ENCODE measurements at places on chromosomes 13 and 19.

DNA sequence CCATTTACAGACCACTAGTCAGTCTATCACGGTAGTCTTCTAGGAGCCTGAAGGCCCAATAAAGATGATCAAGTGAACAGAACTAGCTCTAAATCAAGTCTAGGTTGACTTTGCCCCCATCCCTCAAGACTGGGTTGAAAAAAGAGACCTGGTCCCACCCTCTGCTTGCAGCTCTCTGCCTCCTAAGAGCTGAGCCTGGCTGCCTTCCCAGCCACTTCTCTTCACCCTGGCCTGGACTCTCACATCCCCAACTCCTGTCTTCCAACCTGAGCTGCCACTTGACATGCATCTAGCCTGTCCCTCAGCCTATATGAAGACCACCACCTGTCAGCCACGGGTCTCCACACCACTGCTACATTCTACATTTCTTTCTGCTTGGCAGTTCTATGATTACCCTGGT, 99.6 kb downstream of the FOXO1 start:
- H3K36me3 ChIP-seq: no peaks in the 10 kb centered on the region
- DNase-seq: no peak
- peaks cover 79% of the 10 kb centered on the region for H3K4me1 ChIP-seq
- H3K27ac ChIP-seq: peak overlapping the region; percentile 75
- H3K4me3 ChIP-seq: no peak overlapping the region
- no peaks in the 10 kb centered on the region for H3K27me3 ChIP-seq

DNA sequence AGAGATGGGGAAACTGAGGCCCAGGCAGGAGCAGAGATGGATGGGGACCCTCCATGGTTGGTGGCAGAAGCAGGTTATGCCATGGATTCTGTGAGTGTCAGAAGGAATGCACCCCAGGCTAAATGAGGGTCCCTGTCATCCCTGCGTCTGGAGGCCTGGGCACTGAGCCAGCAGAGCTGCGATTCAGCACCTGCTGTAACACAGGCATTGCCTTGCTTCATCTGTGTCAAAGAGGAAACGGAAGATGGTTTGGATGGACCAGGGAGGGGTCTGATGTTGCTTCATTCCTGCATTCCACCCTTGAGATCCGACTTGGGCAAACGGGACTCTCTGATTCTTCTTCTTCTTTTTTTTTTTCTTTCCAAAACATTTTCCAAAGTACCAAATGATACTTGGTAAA, 1.2 kb downstream of the C5AR1 start:
- peaks cover 5% of the 10 kb centered on the region for H3K4me1 ChIP-seq
- no peak overlapping the region for H3K27ac ChIP-seq
- peaks cover 19% of the 10 kb centered on the region for H3K27me3 ChIP-seq

DNA sequence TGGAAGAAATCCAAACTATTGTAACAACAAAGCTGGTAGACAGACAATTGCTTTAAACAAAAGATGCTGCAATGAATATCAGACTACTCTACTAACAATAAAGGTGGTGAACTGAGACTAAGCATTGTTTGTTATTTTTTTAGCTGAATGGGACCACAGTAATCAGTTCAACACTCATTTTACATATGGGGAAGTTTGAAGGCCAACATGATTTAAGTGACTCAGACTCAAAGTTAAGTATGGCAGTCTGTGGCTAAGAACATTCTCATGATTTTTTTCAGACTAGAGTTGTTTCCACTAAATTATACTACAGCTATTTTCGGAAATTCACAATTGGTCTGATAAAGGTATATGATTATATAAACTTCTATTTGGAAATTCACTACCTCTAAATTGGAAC, 10.4 kb downstream of the EXOSC8 start:
- no peaks in the 10 kb centered on the region for H3K27me3 ChIP-seq
- H3K4me3 ChIP-seq: no peak overlapping the region
- H3K4me1 ChIP-seq: peaks cover 10% of the 10 kb centered on the region
- H3K36me3 ChIP-seq: peaks cover 66% of the 10 kb centered on the region

DNA sequence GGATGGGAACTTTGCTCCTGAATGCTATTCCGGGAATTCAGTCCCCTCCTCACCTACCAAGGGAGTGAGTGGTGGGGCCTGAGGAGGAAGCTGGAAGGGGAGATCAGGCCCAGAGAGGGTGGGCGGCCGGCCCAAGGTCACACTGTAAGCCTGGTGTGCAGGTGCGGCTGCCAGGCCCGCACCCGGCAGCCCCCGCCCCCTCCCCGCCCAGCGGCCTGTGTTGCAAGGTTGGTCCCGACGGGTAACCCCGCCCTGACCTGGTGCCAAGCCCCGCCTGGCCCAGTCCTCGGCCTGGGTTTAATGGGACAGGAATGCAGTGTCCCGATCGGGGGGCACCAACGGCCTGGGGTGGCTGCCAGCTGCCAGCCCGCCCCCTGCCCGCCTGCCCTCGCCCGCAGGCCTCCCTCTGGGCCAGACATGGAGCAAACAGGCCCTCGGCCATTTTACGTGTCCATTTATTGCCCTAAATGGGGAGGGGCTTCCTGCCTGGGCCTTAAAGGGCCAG, 5.5 kb downstream of the ZBTB7A start:
- H3K36me3 ChIP-seq: no peaks in the 10 kb centered on the region
- H3K4me1 ChIP-seq: peaks cover 24% of the 10 kb centered on the region
- H3K27ac ChIP-seq: no peak overlapping the region
- no peaks in the 10 kb centered on the region for H3K27me3 ChIP-seq
- H3K4me3 ChIP-seq: no peak overlapping the region

DNA sequence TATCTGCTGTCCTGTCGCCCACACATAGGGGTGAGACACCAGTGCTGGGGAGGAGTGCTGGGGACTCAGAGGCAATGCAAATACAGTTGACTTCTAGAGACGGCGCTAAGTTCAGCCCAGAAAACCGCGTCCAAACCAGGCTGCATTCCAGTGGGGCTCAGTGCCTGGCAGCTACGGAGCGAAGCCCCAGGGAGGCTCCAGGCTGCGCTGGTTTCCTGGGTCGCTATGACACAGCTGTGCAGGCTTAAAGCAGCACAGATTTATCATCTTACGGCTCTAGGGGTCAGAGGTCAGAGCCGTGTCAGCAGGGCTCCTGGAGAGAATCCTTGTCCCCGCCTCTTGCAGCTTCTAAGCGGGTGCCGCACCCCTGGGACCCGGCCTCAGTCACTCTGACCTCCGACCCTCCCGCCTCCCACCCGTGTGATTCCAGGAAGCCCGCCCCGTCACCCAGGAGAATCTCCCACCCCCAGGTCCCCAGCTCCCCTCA, 61.6 kb downstream of the ANKRD10 start:
- peaks cover 5% of the 10 kb centered on the region for H3K36me3 ChIP-seq
- H3K27me3 ChIP-seq: peaks cover 3% of the 10 kb centered on the region
- no peak for DNase-seq
- H3K4me1 ChIP-seq: peaks cover 13% of the 10 kb centered on the region

- H3K4me1 ChIP-seq: peaks cover 10% of the 10 kb centered on the region
- H3K36me3 ChIP-seq: no peaks in the 10 kb centered on the region
- no peak overlapping the region for H3K4me3 ChIP-seq
- no peak for DNase-seq
- H3K27me3 ChIP-seq: peaks cover 14% of the 10 kb centered on the region
Measured at GRCh38 chr19:17968362-17968761, 1.5 kb downstream of the KCNN1 start.

- H3K27ac ChIP-seq: no peak overlapping the region
- peaks cover 6% of the 10 kb centered on the region for H3K36me3 ChIP-seq
- DNase-seq: no peak
- H3K4me3 ChIP-seq: no peak overlapping the region
- peaks cover 14% of the 10 kb centered on the region for H3K27me3 ChIP-seq
Measured at GRCh38 chr13:42883771-42884467, 102.5 kb downstream of the FAM216B start.

DNA sequence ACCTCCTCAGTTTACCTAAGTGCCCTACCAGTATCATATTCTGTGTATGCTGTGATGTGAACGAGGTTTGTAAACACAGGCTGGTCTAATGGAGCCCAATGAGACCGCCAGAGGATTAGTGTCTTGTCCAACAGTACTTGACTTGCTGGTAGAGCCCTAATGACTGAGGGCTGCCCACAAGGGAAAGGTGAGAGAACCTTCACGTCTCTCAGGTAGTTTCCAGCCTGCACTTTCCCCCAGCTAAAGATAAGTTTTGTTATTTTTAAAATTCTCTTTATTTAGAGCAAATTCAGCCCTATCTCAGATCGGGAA, 498 bp upstream of the RBM26 start:
- peak overlapping the region; percentile 97 for H3K27ac ChIP-seq
- peaks cover 30% of the 10 kb centered on the region for H3K4me1 ChIP-seq
- H3K27me3 ChIP-seq: no peaks in the 10 kb centered on the region
- H3K4me3 ChIP-seq: peak overlapping the region; percentile 88
- DNase-seq: no peak

GRCh38 chr13:45594764-45595163, 20.8 kb downstream of the ERICH6B start:
- H3K4me1 ChIP-seq: no peaks in the 10 kb centered on the region
- H3K27me3 ChIP-seq: peaks cover 5% of the 10 kb centered on the region
- H3K4me3 ChIP-seq: no peak overlapping the region

DNA sequence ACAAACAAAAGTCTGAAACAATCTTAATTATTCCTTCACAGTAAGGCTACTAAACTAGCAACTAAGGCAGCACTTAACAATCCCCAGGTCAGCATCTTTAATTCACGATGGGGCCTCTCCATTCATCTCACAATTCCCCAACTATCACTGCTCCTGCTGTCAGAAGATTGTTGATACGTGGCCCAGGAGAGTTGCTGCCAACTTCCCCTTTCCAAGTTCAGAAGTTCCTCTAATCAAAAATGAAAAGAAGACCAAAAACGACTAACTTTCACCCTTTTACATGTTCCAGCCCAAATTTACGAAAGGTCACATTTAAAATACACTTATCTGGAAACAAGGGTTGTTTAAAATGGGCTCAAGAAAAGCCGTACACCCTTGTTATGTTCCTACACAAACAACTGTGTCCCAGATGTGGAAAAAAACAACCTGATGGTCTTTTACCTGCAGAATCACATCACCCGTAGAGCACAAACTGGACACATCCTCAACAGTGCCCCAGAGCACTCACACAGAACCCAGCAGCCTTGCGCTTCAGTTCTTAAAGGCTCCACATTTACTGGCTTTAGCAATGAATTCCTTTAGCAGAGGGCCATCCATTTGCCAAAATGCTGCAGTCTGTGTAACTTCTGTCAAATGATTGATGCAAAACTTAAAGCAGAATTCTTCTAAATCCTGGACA, 38.0 kb downstream of the PHF11 start:
- no peak for DNase-seq
- H3K4me3 ChIP-seq: no peak overlapping the region
- no peaks in the 10 kb centered on the region for H3K27me3 ChIP-seq
- H3K4me1 ChIP-seq: no peaks in the 10 kb centered on the region
- H3K36me3 ChIP-seq: peaks cover 11% of the 10 kb centered on the region

GRCh38 chr13:51370811-51371210, 31.3 kb downstream of the SERPINE3 start:
- H3K4me3 ChIP-seq: no peak overlapping the region
- H3K27ac ChIP-seq: no peak overlapping the region
- H3K27me3 ChIP-seq: no peaks in the 10 kb centered on the region
- peaks cover 34% of the 10 kb centered on the region for H3K36me3 ChIP-seq
- no peaks in the 10 kb centered on the region for H3K4me1 ChIP-seq

GRCh38 chr19:50812474-50812873, 11.1 kb downstream of the KLK1 start:
- H3K4me1 ChIP-seq: peaks cover 2% of the 10 kb centered on the region
- H3K27me3 ChIP-seq: peaks cover 79% of the 10 kb centered on the region
- no peak overlapping the region for H3K4me3 ChIP-seq
- DNase-seq: no peak

DNA sequence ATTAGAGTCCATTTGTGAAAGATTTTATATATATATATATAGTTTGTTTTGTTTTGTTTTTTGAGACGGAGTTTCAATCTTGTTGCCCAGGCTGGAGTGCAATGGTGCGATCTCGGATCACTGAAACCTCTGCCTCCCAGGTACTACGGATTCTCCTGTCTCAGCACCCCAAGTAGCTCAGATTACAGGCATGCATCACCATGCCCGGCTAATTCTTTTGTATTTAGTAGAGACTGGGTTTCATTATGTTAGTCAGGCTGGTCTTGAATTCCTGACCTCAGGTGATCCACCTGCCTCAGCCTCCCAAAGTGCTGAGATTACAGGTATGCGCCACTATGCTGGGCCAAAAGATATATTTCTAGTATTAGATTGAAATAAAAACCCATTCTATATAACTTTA, 4.0 kb upstream of the ZNF701 start:
- 0 out of 2 replicates have a peak, but pooled peaks cover 7% of the 10 kb centered on the region for H3K36me3 ChIP-seq
- H3K27ac ChIP-seq: no peak overlapping the region
- H3K4me1 ChIP-seq: peaks cover 41% of the 10 kb centered on the region
- no peak for DNase-seq
- no peak overlapping the region for H3K4me3 ChIP-seq

DNA sequence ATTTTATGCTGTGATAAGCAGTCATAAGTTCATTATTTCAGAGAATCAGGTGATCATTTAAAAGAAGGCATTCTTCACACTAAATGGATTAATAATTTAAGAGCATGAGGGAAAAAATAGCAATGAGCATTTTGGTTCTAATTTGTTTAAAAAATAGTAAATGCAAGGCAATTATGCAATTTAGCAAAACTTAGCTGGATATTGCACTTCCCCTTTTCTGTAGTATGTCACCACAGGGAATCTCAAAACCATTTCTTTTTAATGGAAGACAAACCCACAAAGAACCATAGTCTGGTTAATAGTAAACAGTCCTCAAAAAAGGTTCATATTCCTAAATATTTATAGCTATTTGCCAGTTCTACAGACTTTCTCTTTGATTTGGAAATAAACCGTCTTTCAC, 30.2 kb downstream of the COG6 start:
- H3K4me3 ChIP-seq: no peak overlapping the region
- no peak overlapping the region for H3K27ac ChIP-seq
- no peak for DNase-seq
- no peaks in the 10 kb centered on the region for H3K4me1 ChIP-seq
- H3K27me3 ChIP-seq: no peaks in the 10 kb centered on the region
- H3K36me3 ChIP-seq: peaks cover 9% of the 10 kb centered on the region

DNA sequence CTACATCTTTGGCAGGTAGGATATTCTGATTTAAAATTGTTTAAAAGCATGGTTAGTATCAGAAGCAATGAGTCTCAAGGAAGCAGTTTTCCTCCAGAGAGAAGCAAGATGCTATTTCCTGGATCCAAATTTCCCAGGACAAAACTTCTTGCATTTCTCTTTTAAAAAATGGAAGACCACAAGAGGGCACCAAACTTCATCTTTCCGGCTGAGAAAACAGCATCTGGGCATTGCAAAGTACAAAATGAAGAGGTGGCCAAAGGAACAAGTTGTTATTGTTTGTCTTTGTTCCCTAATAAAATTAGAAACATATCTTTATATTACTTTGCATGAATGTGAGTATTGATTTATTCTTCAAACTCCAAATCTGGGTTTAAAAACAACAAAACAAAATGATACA, 60.0 kb upstream of the LRCH1 start:
- H3K36me3 ChIP-seq: no peaks in the 10 kb centered on the region
- DNase-seq: no peak
- H3K4me1 ChIP-seq: peaks cover 3% of the 10 kb centered on the region
- H3K27ac ChIP-seq: no peak overlapping the region
- no peaks in the 10 kb centered on the region for H3K27me3 ChIP-seq

- no peak overlapping the region for H3K27ac ChIP-seq
- H3K27me3 ChIP-seq: no peaks in the 10 kb centered on the region
- H3K4me3 ChIP-seq: no peak overlapping the region
- DNase-seq: no peak
- H3K36me3 ChIP-seq: peaks cover 9% of the 10 kb centered on the region
Measured at GRCh38 chr13:64276232-64276631, 2860.6 kb upstream of the PCDH20 start.

- DNase-seq: no peak
- H3K27ac ChIP-seq: no peak overlapping the region
- no peak overlapping the region for H3K4me3 ChIP-seq
- no peaks in the 10 kb centered on the region for H3K27me3 ChIP-seq
- no peaks in the 10 kb centered on the region for H3K4me1 ChIP-seq
Measured at GRCh38 chr13:25827831-25828465, 223.9 kb downstream of the SHISA2 start.

- no peaks in the 10 kb centered on the region for H3K36me3 ChIP-seq
- peaks cover 7% of the 10 kb centered on the region for H3K27me3 ChIP-seq
- no peak overlapping the region for H3K27ac ChIP-seq
- no peak for DNase-seq
- no peaks in the 10 kb centered on the region for H3K4me1 ChIP-seq
Measured at GRCh38 chr19:35365303-35365702, 5.6 kb upstream of the GPR42 start.

Measured in WTC11 (cell line).